T-helper 1 cell treated with Interleukin-12 subunit alpha and Interleukin-12 subunit beta and Interleukin-4 antibody, amounts not matched to agents 30 ng/mL and 1 ng/mL, for 36 hours (primary cell): ENCODE measurements at places on chromosomes 4 and X. TPM values are rescaled to one million over a fixed set of nuclear protein-coding genes. Genes with fewer than 3 reads are reported as not detected.

Gene PABPC1L2B
- total RNA-seq = not detected in 2 replicates

Gene MAGEC1
- total RNA-seq = not detected in 2 replicates

Gene ZNF157
- total RNA-seq = 0.15 and 0.20 TPM in 2 replicates

Gene FAM47A
- total RNA-seq = not detected in 2 replicates

Gene ELOVL6
- total RNA-seq = 44.9 and 45.3 TPM in 2 replicates

Gene CNGA1
- total RNA-seq = not detected in 2 replicates

Gene UCP1
- not detected in 2 replicates for total RNA-seq

Gene DDIT4L
- total RNA-seq = 2.0 and 2.4 TPM in 2 replicates

Gene NCBP2L
- not detected in 2 replicates for total RNA-seq

Gene CRLF2
- total RNA-seq = 7.6 and 9.8 TPM in 2 replicates

Gene MAGEB16
- not detected in 2 replicates for total RNA-seq

Gene CLDN22
- not detected in 2 replicates for total RNA-seq

Gene RBM47
- total RNA-seq = 3.8 and 4.7 TPM in 2 replicates

Gene STK32B
- not detected in 2 replicates for total RNA-seq

Gene PSAPL1
- not detected in 2 replicates for total RNA-seq

Gene FABP2
- not detected in 2 replicates for total RNA-seq

Gene ANOS1
- total RNA-seq = not detected in 2 replicates

Gene MAD2L1
- 42.5 and 42.7 TPM in 2 replicates for total RNA-seq

Gene NOX1
- total RNA-seq = not detected in 2 replicates

Gene TCEAL6
- not detected in 2 replicates for total RNA-seq

Gene SOWAHB
- total RNA-seq = not detected in 2 replicates

Gene ERVMER34-1
- not detected in 2 replicates for total RNA-seq

Gene SLC16A2
- 0.05 and 0.10 TPM in 2 replicates for total RNA-seq

Gene TRAPPC11
- 29.9 and 31.6 TPM in 2 replicates for total RNA-seq

Gene BTC
- not detected in 2 replicates for total RNA-seq

Gene IL13RA2
- not detected in 2 replicates for total RNA-seq

Gene CXorf38
- total RNA-seq = 20.4 and 21.2 TPM in 2 replicates

Gene APEX2
- 24.7 and 26.0 TPM in 2 replicates for total RNA-seq

Gene SNCA
- total RNA-seq = 2.1 and 2.3 TPM in 2 replicates

Gene CSAG3
- 7.4 and 9.8 TPM in 2 replicates for total RNA-seq

Gene FRG2
- total RNA-seq = not detected in 2 replicates

Gene MAGEB1
- total RNA-seq = not detected in 2 replicates

Gene MBNL3
- 15.0 and 15.6 TPM in 2 replicates for total RNA-seq

Gene MBTPS2
- total RNA-seq = 9.5 and 10.7 TPM in 2 replicates

Gene CENPU
- 52.8 and 57.2 TPM in 2 replicates for total RNA-seq

Gene EPGN
- not detected in 2 replicates for total RNA-seq

Gene FAM50A
- 85.2 and 90.9 TPM in 2 replicates for total RNA-seq

Gene XAGE1A
- total RNA-seq = not detected in 2 replicates

Gene ZBED1
- 42.0 and 45.2 TPM in 2 replicates for total RNA-seq

Gene BMX
- not detected in 2 replicates for total RNA-seq

Gene CCKAR
- total RNA-seq = not detected in 2 replicates

Gene VCX3B
- total RNA-seq = not detected in 2 replicates

Gene RNF212
- total RNA-seq = 2.1 and 2.6 TPM in 2 replicates

Gene SMARCA1
- total RNA-seq = not detected in 2 replicates

Gene ALB
- total RNA-seq = not detected in 2 replicates
